ENCODE measurements at places on chromosomes 6 and 20.

DNA sequence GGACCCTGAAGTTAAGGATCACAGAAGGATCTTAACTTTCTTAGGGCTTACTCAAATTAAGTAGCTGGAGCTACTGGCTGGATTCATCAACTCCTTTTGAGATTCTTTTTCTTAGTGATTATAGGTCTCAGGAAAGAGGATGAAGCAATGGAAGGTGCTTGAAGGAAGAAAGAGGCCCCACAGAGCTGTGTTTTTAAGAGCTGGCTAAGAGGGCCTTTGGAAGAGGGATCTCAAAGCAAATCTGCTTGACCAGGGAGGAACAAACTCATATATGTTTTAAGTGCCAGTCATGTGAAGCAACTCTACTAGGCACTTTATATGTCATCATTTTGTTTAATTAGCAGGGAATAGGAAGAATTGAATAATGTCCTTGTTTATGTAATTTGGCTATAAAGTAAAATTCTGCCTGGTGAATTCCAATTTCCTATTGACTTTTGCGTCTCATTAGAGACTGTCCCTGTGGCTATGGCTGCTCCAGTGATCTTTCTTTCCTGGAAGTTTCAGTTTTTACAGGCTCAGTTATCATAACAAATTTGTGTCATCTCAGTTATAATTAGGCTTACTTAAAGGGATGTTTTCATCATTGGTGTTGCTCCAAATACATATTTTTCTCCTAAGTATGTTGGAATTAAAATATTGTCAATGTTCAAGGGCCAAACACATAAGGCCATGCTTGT, 222.8 kb upstream of the CITED2 start:
- DNase-seq: no peak

- DNase-seq: no peak
Measured at GRCh38 chr20:757506-757905, 10.8 kb downstream of the SLC52A3 start.

DNA sequence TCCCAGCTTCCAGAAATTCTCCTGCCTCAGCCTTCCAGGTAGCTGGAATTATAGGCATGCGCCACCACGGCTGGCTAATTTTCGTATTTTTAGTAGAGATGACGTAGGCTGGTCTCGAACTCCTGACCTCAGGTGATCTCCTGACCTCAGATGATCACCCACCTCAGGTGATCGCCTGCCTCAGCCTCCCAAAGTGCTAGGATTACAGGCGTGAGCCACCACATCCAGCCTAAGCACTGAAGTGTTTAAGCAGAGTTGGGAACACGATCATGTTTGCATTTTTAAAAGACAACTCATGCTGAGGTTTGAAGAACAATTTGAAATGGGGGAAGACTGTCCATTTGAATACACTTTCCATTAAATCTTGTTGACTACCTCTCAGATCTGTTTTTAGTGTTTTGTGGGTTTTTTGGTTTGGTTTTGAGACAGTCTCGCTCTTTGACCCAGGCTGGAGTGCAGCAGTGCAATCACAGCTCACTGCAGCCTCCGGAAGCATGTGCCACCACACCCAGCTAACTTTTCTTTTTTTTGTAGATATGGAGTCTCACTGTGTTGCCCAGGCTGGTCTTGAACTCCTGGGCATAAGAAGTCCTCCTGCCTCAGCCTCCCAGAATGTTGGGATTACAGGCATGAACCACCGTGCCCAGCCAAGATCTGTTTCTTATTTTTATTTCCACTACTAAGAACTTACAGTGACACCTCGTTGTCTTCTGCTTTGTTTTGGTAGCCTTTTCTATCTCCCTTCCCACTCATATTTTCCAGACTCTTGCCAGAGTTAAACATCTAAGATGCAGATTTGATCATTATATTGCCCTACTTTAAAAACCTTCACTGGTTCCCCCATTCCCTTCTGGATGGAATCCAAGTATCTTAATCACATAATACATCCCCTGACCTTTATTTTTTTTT, 5.5 kb downstream of the CASP8AP2 start:
- DNase-seq: no peak

DNA sequence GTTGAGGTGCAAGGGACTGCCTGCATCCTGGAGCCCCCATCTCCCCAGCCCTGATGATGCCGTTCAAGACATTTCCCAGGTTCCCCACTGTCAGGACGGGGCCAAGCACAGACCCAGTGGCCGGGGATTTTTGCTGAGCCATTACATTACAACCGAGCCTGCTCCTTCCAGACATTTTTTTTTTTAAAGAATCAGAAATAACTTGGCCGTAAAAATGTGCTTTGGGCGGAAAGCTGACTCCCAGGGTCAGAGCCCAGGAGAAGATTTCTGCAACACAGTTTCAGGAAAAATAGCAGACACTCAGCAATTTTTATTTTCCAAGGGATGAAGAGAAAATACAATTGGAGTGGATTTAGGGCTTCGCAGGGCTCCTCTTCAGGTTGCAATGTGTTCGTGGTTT, 87.9 kb downstream of the LRFN2 start:
- DNase-seq: no peak

DNA sequence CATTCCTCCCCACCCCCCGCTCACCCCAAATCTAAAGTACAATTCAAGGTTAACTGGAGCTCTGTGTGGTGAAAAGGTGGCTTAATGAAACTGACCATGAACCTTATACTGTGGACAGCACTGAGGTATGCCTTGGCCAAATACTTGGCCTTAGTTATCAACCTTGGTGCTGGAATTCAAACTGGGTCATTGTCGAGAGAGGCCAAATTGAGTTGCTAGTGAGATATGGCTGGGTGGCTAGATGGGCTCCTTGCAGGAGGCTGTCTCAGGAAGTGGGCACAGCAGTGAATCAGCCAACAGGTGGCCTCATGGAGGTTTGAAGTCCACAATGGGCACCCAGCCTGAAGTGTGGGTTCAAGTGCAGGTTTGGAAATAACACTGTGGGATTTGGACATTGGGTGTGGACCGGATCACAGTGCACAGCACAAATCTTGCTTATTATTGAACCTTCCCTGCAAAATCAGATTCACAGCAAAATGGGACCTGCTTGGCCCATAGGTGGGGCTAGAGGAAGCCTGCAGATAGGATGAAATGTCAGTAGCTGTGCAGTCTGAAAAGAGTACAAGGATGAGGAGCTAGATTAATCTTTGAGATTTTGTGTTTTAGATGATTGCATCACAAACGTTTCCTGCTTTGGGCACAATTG, 5.6 kb upstream of the BTBD3 start:
- DNase-seq: no peak

DNA sequence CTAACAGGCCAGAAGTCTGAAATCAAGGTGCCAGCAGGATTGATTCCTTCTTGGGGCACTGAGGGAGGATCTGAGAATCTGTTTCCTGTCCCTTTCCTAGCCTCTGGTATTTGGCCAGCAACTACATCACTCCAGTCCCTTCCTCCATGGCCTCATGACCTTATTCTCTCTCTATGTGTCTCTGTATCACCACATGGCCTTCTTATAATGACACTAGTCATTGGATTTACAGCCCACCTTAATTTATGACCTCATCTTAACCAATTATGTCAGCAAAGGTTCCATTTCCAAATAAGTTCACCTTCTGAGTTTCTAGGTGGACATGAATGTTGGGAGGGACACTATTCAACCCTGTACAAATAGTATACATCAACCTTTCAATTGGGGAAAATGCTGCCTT, 29.3 kb downstream of the SCML4 start:
- DNase-seq: no peak

DNA sequence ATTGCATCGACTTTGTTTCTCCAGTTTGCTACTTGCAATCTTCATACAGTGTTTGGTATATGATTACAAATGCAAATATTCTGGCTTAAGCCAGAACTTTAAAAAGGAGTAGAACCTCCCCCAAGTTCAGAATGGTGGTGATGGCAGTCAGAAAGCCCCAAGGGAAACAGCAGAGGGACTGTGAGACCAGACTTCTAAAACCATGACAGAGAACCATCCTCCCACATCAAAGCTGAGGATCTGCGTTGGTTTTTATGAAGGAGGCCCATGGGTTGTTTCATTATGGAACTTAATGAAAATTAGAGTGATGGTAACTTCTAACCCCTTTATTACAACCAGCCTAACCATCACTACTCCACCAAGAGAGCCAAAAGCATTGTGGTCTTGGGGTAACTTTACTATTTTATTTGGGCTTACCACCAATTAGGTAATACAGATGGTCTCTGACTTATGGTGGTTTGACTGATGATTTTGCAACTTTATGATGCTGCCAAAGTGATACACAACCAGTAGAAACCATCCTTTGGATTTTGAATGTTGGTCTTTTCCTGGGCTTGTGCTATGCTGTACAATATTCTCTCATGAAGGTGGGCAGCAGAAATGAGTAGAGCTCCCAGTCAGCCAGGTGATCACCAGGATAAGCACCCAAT, 10.9 kb upstream of the MRS2 start:
- no peak for DNase-seq

DNA sequence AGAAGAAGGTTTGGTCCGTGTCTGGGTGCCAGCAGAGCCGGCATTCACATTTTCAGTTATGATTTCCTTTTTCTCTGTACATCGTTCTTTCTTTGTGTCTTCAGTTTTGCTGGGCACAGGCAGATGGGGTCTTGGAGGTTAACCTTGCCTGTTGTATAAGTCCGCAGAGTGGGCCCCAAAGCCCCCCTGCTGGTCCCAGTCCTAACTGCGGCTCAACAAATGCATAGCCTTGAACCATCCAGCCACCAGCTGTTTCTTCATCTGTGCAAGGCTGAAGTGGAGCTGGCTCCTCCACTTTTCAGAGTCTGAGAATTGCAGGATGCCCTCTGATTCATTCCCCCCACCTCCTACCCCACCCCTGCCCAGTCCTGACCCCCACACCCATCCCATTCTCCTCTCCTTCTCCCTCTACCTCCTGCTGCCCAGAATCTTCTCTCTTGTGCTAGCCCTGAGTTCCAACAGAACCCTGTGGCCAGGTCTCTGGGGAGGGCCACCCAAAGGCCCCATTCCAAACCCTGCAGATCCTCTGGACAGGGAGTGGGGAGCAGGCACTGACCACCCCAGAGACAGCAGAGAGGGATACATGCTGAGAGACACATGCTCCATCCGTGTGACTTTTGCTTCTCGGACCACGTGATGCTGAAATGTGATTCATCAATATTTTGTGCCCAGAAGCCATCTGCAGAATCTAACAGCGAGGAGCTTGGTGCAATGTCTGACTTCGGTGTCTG, 386.5 kb upstream of the SULF2 start:
- no peak for DNase-seq

- no peak for DNase-seq
Measured at GRCh38 chr6:127494240-127494767, 24.8 kb downstream of the MTCL3 start.

GRCh38 chr20:24678351-24679106, 209.1 kb downstream of the SYNDIG1 start:
- DNase-seq: no peak

DNA sequence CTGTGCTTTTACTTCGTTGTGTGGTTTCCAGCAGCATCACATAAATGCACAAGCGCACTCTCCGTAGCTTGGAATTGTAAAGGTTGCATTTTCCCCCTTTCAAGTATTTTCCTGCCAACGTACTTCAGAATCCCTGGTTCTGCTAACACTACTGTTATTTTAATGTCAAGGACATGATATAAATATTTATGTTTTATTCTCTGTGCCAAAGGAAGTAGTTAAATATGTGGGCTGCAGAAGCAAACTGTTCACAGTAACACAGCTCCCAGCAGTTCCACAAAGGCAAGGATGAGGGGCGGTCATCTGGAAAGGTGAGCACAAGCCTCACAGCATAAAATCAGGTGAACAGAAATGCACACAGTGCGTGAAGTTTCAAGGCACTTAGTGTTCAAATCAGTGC, 85.3 kb upstream of the PDE10A start:
- no peak for DNase-seq

GRCh38 chr6:131574133-131574532, 1.1 kb downstream of the ARG1 start:
- no peak for DNase-seq

- no peak for DNase-seq
Measured at GRCh38 chr6:12804952-12805645, 88.5 kb downstream of the PHACTR1 start.

GRCh38 chr20:15059438-15059837, 722.0 kb upstream of the FLRT3 start:
- no peak for DNase-seq

DNA sequence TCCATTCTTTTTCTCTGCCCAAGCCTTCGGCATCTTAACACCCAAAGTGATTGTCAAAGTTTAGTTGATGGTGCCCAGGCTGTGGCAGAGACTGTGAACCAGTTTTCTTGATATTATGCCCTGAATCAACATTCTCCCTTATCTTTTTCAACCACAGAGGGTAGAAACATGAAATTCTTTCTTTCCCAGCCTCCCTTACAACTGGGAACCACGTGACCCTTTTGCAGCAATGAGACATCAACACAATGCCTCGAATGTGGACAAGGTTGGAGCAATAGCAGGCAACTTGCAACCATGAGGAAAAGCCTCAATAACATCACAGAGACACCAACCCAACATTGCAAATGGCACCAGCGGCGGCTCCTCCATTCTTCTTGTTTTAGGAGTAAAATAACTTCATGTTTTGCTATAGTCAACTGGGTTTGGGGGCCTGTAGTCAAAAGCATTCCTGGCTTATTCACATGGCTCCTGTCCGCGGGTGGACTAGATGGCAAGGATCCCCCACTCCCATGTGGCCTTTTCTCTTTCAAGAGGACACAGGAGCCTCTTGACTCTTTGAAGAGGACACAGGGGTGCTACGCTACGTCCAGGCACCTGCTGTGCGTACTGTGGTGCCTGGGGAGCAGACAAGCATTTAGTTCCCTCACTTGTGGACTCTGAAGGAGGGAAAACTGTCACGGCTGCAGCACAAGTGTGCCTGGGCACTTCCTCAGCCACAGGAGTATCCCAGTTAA, 90.5 kb downstream of the NOL4L start:
- DNase-seq: no peak
